ENCODE measurements at places on chromosomes 7 and 10.

DNA sequence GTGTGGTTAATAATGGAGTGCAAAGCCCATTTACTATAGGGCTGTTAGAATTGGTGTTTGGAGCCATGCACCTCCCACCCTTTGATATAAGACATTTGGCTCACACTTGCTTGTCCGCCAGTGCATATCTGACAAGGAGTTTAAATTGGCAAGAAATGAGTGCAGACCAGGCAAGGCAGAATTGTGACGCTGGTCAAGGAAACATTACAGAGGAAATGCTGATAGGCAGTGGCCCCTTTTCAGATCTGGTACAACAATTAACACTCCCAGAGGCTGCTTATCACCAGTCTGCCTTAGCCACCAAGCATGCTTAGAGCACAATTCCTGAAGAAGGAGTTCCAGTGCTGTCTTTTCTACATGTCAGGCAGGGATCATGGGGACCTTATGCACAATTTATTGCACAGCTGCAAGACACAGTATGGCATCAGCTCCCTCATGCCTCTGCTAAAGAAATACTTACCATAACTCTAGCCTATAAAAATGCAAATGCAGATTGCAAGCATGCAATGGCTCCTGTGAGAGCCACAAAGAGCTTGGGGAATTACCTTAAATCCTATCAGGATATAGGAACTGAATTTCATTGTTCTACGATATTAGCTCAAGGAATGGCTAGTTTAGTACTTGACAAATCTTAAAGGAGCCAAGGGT lies 35.2 kb downstream of the OR13A1 start:
- DNase-seq: no peak

- DNase-seq: no peak
These were observed 87.4 kb downstream of the FOXL3 start for GRCh38 chr7:377080-378040.

DNA sequence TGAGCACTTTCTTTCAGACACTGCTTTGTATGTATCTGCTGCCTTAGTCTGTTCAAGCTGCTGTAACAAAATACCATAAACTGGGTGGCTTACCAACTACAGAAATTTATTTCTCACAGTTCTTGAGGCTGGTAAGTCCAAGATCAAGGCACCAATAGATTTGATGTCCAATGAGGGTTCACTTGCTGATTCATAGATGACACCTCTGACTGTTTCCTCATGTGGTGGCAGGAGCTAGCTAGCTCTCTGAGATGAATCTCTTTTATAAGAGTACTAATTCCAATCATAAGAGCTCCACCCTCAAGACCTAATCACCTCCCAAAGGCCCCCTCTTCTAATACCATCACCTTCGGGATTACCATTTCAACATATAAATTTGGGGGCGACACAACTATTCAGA lies 76.6 kb upstream of the ADO start:
- no peak for DNase-seq

DNA sequence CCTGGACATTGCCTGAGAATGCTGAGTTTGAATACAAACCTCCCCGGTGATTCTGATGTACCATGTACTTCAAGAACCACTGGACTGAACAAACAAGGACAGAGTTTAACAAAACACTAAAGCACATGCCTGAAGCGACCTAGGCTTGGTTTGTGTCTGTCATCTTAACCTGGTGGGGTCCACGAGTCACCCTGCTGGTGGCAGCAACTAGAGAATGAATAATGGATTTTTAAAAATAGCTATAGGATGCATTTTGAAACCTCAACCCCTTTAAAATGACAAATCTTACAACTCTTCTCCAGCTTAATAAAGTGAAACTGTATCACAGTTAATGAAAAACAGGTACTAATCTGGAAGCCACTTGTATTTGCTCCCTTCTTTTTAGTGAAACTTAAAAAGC lies 25.2 kb downstream of the CDHR3 start:
- DNase-seq: no peak

DNA sequence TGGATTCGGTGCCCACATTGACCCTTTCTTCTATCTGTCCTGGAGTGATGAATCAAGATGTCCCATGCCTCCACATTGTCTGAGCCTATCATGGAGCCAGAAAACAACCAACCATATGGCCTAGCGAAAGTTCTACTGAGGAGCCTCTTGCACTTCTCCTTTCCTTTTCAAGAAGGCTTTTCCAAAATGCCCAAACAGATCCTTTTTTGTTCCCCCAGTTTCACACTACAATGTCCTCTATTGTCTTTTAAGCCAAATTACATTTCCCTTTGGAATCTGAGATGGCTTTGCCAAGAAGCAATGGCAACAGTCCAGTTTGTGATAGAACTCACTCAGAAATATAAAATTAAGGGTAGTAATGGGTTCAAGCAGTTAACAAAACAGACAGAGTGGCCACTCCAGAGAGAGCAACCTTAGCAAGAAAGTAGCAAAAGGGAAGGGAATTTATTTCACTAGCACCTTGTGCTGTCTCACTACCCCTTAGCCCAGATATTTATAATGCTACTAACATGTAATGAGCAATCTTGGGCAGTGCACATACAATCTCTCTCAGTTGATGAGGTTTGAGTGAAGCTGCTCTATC lies 194.6 kb upstream of the PDE1C start:
- DNase-seq: no peak

DNA sequence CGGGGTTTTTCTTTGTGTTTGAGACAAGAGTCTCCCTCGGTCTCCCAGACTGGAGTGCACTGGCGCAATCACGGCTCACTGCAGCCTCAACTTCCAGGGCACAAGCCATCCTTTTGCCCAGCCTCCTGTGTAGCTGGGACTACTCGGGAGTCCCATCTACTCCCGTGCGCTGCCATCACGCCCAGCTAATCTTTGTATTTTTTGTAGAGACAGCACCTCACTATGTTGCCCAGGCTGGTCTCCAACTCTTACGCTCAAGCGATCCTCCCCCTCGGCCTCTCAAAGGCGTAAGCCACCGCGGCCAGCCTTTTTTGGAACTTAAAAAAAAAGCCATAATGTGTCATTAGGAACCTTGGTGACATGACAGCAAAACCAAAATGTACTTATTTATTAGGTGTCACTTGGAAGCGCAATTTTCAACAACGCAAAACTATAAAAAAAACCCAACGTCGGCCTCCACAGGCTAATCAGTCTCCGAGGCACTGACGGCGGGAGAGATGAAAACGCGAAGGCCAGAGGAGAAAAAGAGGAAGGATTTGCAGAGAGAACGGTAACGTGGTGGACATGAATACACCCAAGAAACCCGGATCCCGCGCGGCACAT lies 911 bp upstream of the HNRNPH3 start:
- DNase-seq: no peak

- no peak for DNase-seq
These were observed 15.0 kb downstream of the ZCCHC24 start for GRCh38 chr10:79430325-79430905.

GRCh38 chr10:102603946-102604345 lies 40.3 kb upstream of the TRIM8 start:
- no peak for DNase-seq

- DNase-seq: no peak
These were observed 4.7 kb downstream of the NFE2L3 start for GRCh38 chr7:26156451-26157420.

- DNase-seq: no peak
These were observed 1.0 kb upstream of the ZDHHC4 start for GRCh38 chr7:6576024-6576866.

DNA sequence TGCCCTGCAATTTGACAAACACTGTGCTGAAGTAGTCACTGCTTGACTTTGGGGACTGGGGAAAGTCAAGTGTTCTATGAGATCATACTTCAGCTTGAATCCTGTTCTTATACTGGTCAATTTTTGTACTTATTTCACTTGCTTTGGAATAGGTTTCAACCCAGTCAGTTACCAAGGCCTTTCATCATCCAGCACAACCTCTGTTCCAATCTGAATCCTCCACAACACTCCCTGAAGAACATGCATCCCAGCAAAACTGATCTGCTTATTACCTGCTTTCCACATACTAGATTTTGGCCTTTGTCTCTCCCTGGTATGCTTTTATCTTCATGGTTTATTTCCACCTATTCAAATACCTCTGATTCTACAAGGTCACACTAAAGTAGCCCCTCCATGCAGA lies 29.5 kb downstream of the DPY19L1 start:
- no peak for DNase-seq

DNA sequence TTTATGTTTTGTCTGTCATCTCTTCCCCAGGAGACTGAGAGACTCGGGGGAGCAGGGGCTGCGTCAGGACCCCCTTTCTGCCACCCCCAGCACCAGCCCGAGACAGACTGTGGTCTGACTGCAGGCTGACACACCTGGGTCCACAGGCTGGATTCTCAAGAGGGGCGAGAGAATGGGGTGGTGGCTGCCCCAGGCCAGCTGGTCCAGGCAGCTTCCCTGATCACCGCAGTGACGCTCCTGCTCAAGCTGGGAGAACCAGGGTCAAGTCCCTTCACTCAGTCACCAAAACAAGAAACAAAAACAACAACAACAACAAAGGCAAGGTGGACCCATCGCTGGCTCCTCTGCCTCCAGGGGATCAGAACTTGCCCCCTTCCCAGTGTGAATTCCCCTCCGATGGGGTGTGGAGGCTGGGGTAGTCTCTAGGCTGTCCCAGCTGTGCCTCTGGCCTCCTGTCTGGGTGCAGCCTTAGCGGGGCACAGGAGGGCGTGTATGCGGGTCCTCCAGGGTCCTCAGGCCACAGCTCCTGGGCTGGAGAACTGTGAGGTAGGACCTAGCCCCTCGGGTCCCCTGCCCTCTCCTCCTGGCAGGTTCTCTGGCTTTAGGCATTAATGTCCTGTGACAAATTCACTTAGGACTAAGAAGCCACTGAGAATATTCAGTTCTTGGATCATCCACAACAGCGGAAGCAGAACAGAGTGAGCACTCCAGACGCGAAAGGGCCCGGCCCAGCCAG lies 40.6 kb downstream of the PRKAG2 start:
- DNase-seq: no peak

DNA sequence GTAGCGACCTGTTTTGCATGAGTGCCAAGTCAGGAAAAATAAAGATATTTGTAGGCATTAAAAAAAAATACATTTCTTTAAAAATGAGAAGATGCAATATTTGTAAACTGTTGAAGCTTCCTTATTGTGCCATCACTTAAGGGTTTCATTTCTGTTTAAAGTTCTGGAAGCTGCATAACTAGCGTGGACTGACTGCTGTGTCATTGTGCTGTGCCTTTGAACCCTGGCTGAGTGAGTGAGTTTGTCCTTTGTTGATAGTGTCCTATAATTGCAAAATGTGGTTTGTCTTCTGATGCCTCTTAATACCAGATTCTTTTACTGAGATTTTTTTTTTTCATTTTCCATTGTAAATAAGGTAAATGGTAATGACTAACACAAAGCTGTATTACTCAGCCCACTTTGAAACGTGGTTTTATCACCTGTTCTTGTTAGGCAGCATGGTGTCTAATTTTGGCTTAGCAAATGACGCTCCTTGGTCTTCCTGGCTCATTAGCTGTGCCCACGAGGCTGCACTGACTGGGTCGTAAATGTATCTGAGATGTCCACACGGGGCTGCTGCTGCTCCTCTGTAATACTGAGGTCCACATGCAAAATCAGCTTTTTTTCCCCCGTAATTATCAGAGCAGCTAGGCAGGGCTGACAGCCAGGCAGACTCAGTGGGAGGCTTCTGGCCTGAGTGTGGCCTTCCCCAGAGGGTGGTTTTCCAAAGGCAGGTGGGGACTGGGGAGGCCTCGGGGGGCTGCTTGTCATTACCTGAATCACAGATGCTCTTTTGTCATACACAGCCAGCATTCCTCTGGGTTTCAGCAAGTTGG lies 14.8 kb downstream of the ZSCAN25 start:
- no peak for DNase-seq

DNA sequence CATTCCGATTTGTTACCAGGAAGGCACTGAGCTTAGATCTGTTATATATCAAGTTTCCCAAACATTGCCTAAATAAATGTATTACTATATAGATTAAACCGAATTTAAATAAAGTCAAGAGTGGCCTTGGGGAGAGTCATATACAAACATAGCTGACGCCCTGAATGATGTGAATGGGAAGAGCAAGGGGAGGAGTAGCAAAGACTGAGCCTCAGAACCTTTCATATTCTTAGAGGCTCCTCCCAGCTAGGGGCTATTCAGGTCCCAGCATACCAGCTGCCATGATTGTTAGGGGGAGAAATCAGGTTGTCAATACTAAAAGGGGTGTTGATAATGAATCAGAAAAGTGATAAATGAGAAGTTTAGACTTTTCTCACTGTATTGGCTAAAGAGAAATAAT lies 64.7 kb upstream of the ITGB1 start:
- no peak for DNase-seq

GRCh38 chr7:99955247-99955646 lies 20.6 kb downstream of the AZGP1 start:
- DNase-seq: no peak

- DNase-seq: no peak
These were observed 239.4 kb downstream of the TNS3 start for GRCh38 chr7:47342296-47343060.

DNA sequence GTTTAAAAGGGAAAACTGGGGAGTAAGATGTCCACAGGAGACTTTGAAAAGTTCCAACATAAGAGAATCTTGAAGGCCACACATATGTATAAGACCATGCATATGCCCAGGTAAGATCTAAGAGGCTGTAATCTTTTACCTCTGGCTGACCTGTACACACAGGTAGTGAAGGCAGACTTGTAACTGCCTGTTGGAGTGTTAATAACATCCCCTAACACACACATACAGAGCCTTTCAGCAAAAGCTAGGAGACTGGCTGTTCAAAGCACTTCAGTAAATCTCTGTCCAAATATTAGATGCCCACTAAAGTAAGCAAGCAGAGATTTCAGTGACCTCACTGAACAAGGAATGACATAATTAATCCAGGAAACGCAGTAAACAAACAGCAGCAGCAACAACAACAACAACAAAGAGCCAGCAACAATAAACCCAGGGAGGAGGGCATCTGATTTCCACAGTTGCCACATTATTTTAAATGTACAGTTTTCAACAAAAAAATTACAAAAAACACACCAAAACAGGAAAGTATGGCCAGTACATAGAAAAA lies 15.0 kb downstream of the CYP51A1 start:
- DNase-seq: no peak

GRCh38 chr7:126339813-126340212 lies 912.9 kb downstream of the GRM8 start:
- no peak for DNase-seq
